ENCODE measurements at places on chromosomes 4 and X. TPM values are rescaled to one million over a fixed set of nuclear protein-coding genes. Genes with fewer than 3 reads are reported as not detected.

The MMGT1 gene
- total RNA-seq = 27.6 TPM

The CXCL8 gene
- total RNA-seq = 0.27 TPM

The GPR143 gene
- not detected for total RNA-seq

The RASGEF1B gene
- 2.5 TPM for total RNA-seq

The TBX22 gene
- not detected for total RNA-seq

The ARMCX5 gene
- 12.3 TPM for total RNA-seq

The GPRASP2 gene
- 11.5 TPM for total RNA-seq

The NDUFC1 gene
- total RNA-seq = 37.5 TPM

The RAB39B gene
- total RNA-seq = 3.1 TPM

The NDST4 gene
- not detected for total RNA-seq

The PDLIM3 gene
- 63.0 TPM for total RNA-seq

The F9 gene
- total RNA-seq = not detected

The MAGEB10 gene
- total RNA-seq = not detected

The MXRA5 gene
- total RNA-seq = 26.4 TPM

The PLAC8 gene
- not detected for total RNA-seq

The MAGEA2 gene
- total RNA-seq = not detected

The MTNR1A gene
- 0.44 TPM for total RNA-seq

The CLCN5 gene
- 12.4 TPM for total RNA-seq

The NPY5R gene
- total RNA-seq = not detected

The AFF2 gene
- total RNA-seq = 11.8 TPM

The NHS gene
- 11.5 TPM for total RNA-seq

The CXCL11 gene
- total RNA-seq = not detected

The BGN gene
- total RNA-seq = 1,195 TPM

The MAB21L2 gene
- total RNA-seq = 4.2 TPM

The CLDN22 gene
- not detected for total RNA-seq

The SORBS2 gene
- 41.8 TPM for total RNA-seq

The ZFP92 gene
- total RNA-seq = 1.6 TPM

The EOLA1 gene
- total RNA-seq = 17.8 TPM

The NR3C2 gene
- total RNA-seq = 0.20 TPM

The SSX2 gene
- total RNA-seq = not detected

The CD40LG gene
- total RNA-seq = not detected

The NUDT6 gene
- total RNA-seq = 4.2 TPM

The GAGE13 gene
- total RNA-seq = not detected

The SRPX gene
- total RNA-seq = 33.5 TPM

The FGF2 gene
- total RNA-seq = 26.2 TPM

The HTN3 gene
- total RNA-seq = not detected

The NUDT11 gene
- total RNA-seq = 8.9 TPM

Measured in chondrocyte (in vitro differentiated cells).